ENCODE measurements at places on chromosomes 2 and 18.
A peak's percentile ranks its signal among the peaks of the same experiment; 100 is the strongest.

- DNase-seq: no peak
Measured at GRCh38 chr2:30491225-30491624, 44.2 kb downstream of the LCLAT1 start.

DNA sequence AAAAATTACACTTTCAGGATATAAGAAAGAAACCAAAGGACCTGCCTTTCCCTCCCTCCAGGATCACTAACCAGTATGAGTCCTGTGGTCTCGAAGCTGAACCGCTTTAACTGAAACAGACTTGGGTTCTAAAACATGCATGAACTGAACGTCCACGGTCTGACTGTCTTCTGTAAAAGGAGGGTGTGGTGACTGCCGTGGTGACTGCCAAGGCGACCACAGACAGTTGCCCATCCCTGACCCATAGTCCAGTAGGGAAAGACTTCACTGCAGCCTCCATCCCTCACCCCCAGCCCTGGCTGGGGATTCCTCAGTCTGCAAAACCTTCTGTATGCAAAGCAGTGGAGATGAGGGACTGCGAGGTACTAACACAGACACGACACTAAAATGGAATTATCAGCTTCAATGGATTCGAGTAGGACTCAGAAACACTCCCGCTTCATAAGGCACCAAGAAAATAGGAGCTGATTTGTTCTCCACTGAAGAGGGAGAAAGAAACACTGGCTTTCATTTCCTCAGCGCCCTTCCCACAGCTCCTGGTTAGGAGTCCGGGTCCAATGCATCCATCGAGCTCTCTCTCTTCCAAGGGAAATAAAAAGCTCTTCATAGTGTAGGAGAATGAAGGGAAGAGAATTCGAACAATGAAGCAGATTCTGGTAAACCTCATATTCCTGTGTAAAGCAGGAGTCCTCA is 197.2 kb downstream of the HDAC4 start:
- DNase-seq: no peak

- DNase-seq: no peak
Measured at GRCh38 chr2:240244543-240244942, 104.1 kb upstream of the OTOS start.

- DNase-seq: peak; percentile 36
Measured at GRCh38 chr2:26969077-26969844, 1.2 kb upstream of the MAPRE3 start.

- no peak for DNase-seq
Measured at GRCh38 chr2:235268535-235268934, 225.3 kb upstream of the AGAP1 start.

- peak; percentile 57 for DNase-seq
Measured at GRCh38 chr2:187554011-187554703, at the start of gene TFPI. Gene TFPI (minus strand): TSS chr2:187554435. CDS start chr2:187503768, 50,667 bp downstream.

DNA sequence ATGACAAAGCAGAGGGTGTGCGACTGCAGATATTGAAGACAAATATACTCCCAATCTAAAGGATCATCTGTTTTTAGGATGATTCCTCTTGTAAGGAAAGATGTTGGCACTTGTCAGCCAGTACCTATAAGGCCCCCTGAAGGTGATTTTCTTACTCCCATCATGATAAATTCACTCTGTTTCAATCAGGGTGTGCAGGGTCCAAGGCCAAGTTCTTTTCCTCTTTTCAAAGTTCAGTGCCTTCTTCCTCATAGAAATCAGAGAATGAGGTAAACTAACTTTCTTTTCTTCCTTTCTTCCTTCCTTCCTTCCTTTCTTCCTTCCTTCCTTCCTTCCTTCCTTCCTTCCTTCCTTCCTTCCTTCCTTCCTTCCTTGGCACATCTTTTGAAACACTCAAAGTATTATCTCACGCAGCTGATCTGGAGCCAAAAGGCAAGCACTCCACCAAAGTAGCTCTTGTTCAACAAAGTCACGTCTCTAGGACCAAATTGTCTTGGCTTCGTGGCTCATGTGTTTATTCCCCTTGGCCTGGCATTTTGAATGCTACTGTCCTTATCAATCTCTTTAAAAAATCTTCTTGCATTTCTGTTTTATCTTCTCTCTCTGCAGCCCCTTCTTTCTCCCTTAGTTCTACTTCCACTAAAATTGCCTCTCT is 87.7 kb downstream of the DCC start:
- DNase-seq: no peak

GRCh38 chr2:201969241-201969937 is 64.3 kb upstream of the FZD7 start:
- no peak for DNase-seq

DNA sequence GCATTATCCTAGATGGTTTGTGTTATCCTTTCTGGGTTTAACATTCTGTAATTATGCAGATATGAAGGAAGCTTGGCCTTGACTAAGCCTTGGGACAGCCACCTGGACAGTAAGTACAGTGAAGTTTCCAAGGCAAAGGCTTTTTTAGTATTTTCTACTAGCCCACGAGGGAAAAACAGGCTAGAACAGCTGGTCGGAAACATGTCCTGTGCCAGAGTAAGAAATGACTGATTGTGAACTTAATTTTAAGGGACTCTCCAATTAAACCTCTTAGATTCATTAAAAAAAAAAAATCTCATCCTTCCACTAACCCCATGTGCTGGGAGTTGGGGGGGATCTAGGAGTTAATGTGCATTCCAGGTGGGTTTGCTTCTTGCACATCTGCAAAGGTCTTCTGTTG is 720.8 kb downstream of the SLC4A3 start:
- no peak for DNase-seq

GRCh38 chr18:24627644-24628315 is 167.3 kb downstream of the HRH4 start:
- DNase-seq: no peak

- DNase-seq: peak; percentile 96
Measured at GRCh38 chr2:159497256-159497655, 119.1 kb downstream of the BAZ2B start.

DNA sequence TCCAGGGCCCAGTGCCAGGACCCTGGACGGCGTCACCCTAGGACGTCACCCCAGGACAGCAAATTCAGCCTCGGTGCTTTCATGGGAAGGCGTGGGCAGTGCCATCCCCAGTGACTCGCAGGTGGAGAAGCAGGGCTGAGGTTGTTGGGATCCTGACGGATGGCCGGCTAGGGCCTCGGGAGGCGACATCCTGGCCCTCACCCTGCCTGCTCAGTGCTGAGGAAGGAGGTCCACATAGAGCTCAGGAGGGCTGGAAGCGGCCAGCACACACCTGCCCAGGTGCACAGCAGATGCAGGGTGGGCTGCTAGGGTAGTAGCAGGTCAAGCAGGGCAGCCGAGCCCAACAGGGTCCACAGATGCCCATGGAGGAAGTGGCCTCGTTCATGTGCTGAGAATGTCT is 482.0 kb upstream of the SALL3 start:
- no peak for DNase-seq

- DNase-seq: peak; percentile 53
Measured at GRCh38 chr2:239401881-239402233, 1.0 kb upstream of the HDAC4 start.

DNA sequence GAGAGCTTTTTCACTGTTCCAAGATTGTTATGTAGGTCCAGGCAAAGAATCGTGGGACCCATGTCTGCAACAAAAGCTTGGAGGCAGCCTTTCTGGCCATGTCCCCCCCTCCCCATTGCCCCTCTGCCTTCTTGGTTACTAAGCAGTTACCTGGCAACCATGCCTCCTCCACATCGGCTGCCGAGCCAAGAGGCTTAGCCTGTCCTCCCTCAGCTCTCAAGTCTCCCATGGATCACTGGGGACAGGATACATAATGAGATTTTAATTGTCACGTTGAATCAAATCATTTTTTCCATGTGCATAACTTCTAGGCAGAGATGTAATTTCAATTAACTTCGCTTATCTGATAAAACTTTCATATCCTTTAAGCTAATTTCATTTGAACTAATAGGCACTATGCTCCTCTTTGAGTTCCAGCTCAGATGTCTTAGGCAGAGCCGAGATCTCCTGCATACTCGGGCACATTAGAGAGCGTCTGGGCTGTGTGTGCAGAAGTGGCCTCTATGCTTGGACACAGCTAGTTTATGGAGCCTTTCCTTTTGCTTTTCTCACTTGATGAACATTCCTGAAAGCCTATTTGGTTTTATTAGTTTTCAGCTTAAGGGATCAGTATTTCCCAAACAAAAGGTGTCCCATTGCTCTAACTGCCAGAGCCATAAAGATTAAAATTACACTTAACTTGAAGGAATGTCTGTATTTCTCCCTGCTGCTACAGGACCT is 80.7 kb downstream of the LYPD1 start:
- DNase-seq: no peak

- peak; percentile 81 for DNase-seq
Measured at GRCh38 chr2:184597571-184597991, 748 bp upstream of the ZNF804A start.

DNA sequence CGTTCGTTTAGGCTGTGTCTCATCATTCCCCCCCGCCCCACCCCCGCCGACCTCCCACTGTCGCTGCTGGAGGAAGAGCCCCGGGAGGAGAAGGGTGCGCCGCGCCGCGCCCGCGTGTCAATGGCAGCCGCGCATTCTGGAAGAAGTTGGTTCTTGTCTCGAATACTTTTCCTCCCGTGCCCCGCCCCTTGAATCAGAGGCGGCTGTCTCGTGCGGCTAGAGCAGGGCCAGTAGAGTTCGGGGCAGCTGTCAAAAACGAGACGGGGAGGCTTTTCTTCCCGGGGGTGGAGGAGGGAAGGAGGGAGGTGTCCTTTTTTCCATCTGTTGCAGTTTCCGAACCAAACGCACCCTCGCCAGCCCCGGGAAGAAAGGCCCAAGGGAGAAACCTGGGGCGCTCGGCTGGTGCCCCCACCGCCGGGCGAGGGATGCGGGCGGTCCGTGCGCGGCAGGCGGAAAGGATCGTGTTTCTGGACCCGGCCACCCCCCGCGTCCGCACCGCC is 410 bp upstream of the TGIF1 start:
- no peak for DNase-seq

- DNase-seq: no peak
Measured at GRCh38 chr2:241033336-241033987, 35.0 kb downstream of the SNED1 start.

- no peak for DNase-seq
Measured at GRCh38 chr2:171515672-171516298, 6.5 kb upstream of the CYBRD1 start.

GRCh38 chr2:241562269-241562891 is 3.8 kb downstream of the BOK start:
- no peak for DNase-seq

GRCh38 chr2:6031200-6031867 is 339.1 kb downstream of the SOX11 start:
- DNase-seq: no peak

- no peak for DNase-seq
Measured at GRCh38 chr18:46243095-46243494, 138.9 kb downstream of the HAUS1 start.

- DNase-seq: no peak
Measured at GRCh38 chr18:66346833-66347588, 256.9 kb downstream of the CDH19 start.

DNA sequence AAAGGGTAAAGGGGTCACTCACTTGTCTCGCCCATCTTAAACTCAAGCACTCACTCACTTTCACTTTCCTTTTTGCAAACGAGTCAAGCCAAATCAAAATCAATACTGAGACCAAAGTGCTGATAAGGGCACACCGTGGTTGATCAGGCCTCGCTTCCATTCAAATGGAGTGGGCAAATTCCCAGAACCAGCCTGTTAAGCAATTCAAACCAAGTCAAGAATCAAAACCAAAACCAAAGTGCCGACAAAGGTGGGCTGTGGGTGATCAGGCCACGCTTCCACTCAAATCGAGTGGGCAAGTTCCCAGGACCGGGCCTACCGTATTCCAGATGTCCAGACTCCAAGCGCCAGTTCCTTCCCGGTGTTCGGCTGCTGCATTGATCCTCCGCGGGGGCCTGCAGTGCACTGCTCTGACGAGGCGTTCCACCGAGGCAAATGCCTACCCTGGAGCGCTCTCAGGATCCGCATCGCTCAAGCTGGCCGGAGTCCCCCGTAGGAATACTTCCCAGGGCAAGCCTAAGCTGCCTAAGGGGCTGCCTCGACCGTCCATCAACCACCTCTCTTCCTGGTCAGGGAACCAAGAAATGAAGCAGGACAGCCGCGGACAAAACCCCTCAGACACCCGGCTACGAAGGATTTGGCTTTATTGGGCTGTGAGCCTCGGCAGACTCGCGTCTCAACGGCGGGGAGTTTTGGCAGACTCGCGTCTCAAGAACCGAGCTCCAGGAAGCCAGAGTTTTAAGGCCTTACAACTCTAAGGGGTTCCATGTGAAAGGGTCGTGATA is 89.9 kb upstream of the SLC1A4 start:
- peak; percentile 16 for DNase-seq

- no peak for DNase-seq
Measured at GRCh38 chr2:75294362-75294761, 95.0 kb upstream of the TACR1 start.

- DNase-seq: no peak
Measured at GRCh38 chr2:50751311-50752031, 280.5 kb downstream of the NRXN1 start.

- DNase-seq: peak; percentile 89
Measured at GRCh38 chr2:158456309-158457066, at the start of the genes CCDC148 and PKP4. Gene CCDC148 (minus strand): TSS chr2:158456753. CDS start chr2:158456439, 314 bp downstream. Gene PKP4 (plus strand): TSS chr2:158456952. CDS start chr2:158533185, 76,233 bp downstream.

DNA sequence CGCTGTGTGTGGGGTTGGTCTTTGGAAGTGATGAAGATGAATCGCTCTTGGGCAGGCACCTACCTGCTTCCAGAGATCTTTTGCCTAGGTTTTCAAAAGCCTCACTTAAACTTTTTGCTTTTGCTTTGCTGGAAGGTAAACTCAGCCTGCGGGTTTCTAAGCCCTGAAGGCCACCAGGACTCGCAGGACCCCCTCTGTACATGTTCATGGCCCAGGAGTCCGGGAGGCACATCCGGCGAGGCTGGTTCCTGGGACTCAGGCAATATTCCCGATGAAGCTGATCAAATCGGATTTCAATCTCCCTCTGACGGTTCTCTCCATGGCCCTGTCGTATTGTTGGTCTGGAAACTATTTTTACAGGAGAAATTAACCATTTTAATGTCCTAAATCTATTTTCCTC is 13.2 kb downstream of the HJURP start:
- DNase-seq: no peak

DNA sequence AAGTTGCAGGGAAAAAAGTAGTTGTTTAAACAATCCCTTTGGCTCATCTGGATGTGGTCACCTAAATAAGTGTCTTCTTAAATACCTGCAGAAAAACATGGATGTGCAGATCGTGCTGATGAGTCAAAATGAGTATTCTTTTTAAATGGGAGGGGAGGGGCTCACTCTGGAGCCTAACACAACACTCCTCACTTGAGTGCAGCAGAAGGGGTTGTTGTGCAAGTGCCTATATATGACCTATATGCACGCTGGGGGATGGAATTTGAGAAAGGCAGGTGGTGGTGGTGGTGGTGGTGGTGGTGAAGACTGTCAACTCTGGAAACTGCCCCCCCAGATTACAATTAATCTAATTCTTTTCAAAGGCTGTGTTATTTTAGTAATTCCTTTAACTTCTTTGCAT is 77.9 kb upstream of the FAM124B start:
- DNase-seq: no peak

- DNase-seq: no peak
Measured at GRCh38 chr2:3633982-3634595, 23.9 kb upstream of the ALLC start.

GRCh38 chr18:31720867-31721266 is 36.5 kb upstream of the B4GALT6 start:
- no peak for DNase-seq

- DNase-seq: no peak
Measured at GRCh38 chr2:9089831-9090230, 86.3 kb upstream of the MBOAT2 start.

All from inflammatory macrophage treated with lipopolysaccharide for 4 hours (primary cell).